ENCODE measurements at places on chromosomes 6 and 20.

GRCh38 chr6:154428897-154429296, 72.3 kb upstream of the IPCEF1 start:
- no peak for DNase-seq

DNA sequence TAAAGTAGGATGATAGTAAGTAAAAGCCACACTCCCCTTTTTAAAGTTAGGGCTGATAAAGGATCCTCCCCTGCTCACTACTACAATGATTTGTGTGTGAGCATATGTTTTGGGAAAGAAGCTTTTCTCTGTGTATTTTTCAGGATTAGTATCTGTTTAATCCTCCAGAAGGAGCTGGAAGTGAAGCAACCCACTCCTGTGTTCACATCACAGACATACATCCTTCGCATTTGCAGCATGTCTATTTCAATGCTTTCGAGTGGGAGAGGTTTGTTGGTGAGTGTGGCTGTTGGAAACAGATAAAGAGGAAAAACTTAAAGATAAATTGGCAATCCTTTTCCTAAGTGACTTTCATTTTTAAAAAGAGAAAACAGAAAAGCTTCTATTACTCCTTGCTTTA, 31.6 kb upstream of the RGS17 start:
- no peak for DNase-seq

GRCh38 chr6:38588631-38589366, 50.9 kb downstream of the BTBD9 start:
- DNase-seq: no peak

DNA sequence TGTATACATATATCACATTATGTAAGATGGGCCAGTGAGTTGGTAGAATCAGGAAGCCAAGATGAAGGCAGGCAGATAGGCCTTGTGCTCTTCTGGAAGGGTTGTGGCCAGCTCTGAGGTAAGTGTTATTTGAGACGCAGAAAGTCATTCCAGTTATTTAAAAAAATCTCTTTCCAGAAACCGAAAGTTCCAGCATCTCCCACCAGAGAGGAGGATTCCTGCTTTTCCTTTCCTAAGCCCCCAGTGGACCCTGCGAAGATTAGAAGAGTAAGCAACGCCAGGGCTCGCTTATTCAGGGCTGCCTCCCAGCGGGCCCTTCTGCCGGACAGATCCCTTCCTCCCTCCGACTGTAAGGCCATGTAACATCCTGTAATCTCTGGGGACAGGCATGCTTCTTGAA, 20.4 kb downstream of the ARMC2 start:
- no peak for DNase-seq

- no peak for DNase-seq
These were observed 63.6 kb upstream of the ZNF217 start for GRCh38 chr20:53657279-53657678.

- DNase-seq: no peak
These were observed 8.5 kb downstream of the JARID2 start for GRCh38 chr6:15254070-15254975.

DNA sequence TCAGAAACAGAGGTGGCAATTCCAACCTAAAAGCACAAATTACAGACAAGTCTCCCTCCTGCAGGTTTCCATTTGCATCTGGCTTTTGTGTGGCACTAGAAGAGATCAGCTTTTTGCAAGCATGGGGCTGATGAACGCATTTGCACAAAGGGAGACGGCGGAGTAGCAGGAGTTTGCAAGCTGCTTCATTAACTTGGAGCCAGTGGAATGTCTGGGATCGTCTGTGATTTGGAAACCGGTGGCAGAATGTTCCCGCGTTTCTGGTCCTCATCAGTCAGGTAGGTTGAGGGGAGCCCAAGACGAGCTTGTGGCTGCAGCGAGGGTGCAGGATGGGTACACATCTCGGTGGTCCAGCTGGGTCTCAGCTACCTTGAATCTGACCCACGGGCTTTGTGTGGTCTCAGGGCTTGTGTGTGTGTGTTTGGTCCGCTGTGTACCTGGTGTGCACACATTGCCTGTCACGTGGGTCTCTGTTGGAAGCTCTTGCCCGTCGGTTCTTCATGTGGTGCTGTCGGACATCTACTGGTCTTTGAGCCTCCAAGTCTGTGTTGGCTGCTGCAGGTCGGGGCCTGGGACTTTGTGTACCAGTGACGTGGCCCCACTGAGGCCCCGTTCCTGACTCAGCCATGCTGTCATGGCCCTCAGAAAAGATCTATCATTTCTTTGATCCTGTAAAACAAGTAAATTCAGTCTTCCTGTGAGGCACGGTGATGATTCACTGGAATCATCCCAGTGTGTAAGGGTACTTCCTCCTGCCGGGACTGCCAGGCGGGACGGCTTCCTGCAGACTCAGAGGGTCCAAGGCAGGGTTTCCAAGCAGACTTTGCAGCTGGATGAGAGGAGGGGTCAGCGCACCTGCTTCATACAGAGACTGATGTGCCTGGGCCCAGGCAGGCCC, 12.4 kb upstream of the MYT1 start:
- no peak for DNase-seq

DNA sequence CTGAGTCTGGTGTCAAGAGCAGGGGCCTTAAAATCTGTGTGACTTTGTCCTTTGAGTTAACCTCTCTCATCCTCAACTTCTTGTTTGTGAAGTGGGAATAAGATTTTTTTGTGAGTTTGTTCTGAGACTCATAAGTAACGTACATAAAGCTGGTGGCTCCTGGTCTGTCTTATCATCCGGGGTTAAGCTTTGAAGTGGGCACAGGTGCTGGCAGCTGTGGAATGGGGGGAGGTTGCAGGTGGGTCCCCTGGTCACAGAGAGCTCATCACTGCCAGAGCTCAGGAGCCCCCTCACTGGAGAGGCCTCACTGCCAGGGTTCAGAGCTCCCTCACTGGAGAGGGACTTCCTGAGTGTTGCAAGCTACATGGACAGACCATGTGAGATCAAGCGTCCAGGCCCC, 174.1 kb downstream of the NRN1 start:
- DNase-seq: no peak

- no peak for DNase-seq
These were observed 17.5 kb downstream of the ZNF391 start for GRCh38 chr6:27406085-27406484.

Measured in stimulated activated CD8-positive, alpha-beta memory T cell treated with anti-CD3 and anti-CD28 coated beads, Interleukin-12 subunit alpha, Interleukin-12 subunit beta, amount 100 ng/mL, for 1 hour (primary cell).